ENCODE measurements at places on chromosomes 7 and 10. TPM values are rescaled to one million over a fixed set of nuclear protein-coding genes. Genes with fewer than 3 reads are reported as not detected.

HYAL4 gene
- total RNA-seq: not detected

ANXA8L1 gene
- total RNA-seq: not detected

UNCX gene
- total RNA-seq: not detected

CLDN4 gene
- not detected for total RNA-seq

TBXAS1 gene
- 17.6 TPM for total RNA-seq

SYPL1 gene
- total RNA-seq: 65.7 TPM

AKR1D1 gene
- not detected for total RNA-seq

CYP26C1 gene
- 0.32 TPM for total RNA-seq

BTAF1 gene
- 40.4 TPM for total RNA-seq

DOCK4 gene
- total RNA-seq: 229 TPM

ZNF438 gene
- 4.2 TPM for total RNA-seq

ZNF212 gene
- 4.9 TPM for total RNA-seq

MUC12 gene
- not detected for total RNA-seq

TWIST1 gene
- total RNA-seq: not detected

DRGX gene
- not detected for total RNA-seq

ABCB4 gene
- total RNA-seq: under 0.01 TPM

PIP gene
- not detected for total RNA-seq

NDUFB2 gene
- total RNA-seq: 252 TPM

TAF5 gene
- 8.4 TPM for total RNA-seq

MKX gene
- total RNA-seq: not detected

COA1 gene
- total RNA-seq: 71.1 TPM

EPO gene
- not detected for total RNA-seq

PRRT4 gene
- 0.32 TPM for total RNA-seq

CNTNAP2 gene
- not detected for total RNA-seq

KAZALD1 gene
- 3.6 TPM for total RNA-seq

CYP3A7 gene
- total RNA-seq: not detected

CCL26 gene
- total RNA-seq: not detected

FAM221A gene
- total RNA-seq: 3.9 TPM

ITGA8 gene
- total RNA-seq: under 0.01 TPM

CLDN3 gene
- 0.32 TPM for total RNA-seq

GPR15LG gene
- total RNA-seq: not detected

PALD1 gene
- total RNA-seq: 5.2 TPM

PHYHIPL gene
- total RNA-seq: not detected

TCAF1 gene
- total RNA-seq: 34.8 TPM

SLC26A5 gene
- total RNA-seq: not detected

FAM200A gene
- 5.6 TPM for total RNA-seq

ST8SIA6 gene
- total RNA-seq: 0.32 TPM

PTPRE gene
- total RNA-seq: 57.8 TPM

RASSF4 gene
- total RNA-seq: 4.5 TPM

TMEM72 gene
- not detected for total RNA-seq

CALML5 gene
- total RNA-seq: not detected

TFEC gene
- total RNA-seq: 1.9 TPM

RHOBTB1 gene
- total RNA-seq: 33.1 TPM

VKORC1L1 gene
- 16.2 TPM for total RNA-seq

ADAM12 gene
- 0.91 TPM for total RNA-seq

HECTD2 gene
- 7.3 TPM for total RNA-seq

ELFN1 gene
- 3.9 TPM for total RNA-seq

PLAC9 gene
- 2.9 TPM for total RNA-seq

PRXL2A gene
- total RNA-seq: 233 TPM

TLX1 gene
- 0.15 TPM for total RNA-seq

LRRC18 gene
- total RNA-seq: not detected

CREB5 gene
- 2.3 TPM for total RNA-seq

LRGUK gene
- total RNA-seq: 0.76 TPM
